ENCODE measurements at places on chromosomes 1 and 21.

DNA sequence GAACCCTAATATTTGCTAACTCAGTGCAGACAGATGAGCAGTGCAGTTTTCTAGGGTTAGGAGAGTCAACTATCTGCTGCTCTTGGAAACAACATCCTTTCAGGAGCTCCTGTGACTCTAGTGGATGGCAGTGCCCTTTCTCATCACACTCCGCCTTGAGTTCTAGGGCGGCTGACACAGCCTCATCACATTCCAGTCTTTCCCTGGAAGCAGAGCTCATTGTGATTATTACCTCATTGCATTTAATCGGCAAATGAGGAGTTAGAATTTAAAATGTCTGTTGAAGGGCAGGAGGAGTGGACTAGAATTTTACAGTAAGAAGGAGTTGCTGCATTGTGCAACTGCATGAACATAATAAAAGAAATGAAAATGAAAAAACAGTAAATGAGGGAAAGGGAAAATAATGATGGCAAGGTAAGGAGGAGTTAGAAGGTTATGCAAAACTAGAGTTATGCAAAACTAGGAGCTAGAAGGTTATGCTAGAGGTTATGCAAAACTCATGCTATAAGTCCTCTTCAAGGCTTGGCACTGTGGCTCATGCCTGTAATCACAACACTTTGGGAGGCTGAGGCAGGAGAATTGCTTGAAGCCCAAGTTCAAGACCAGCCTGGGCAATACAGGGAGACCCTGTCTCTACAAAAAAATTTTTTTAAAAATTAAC, 6.9 kb upstream of the PTGFRN start:
- DNase-seq = no peak

- DNase-seq = no peak
Measured at GRCh38 chr21:32878661-32879060, 107.1 kb upstream of the PAXBP1 start.

DNA sequence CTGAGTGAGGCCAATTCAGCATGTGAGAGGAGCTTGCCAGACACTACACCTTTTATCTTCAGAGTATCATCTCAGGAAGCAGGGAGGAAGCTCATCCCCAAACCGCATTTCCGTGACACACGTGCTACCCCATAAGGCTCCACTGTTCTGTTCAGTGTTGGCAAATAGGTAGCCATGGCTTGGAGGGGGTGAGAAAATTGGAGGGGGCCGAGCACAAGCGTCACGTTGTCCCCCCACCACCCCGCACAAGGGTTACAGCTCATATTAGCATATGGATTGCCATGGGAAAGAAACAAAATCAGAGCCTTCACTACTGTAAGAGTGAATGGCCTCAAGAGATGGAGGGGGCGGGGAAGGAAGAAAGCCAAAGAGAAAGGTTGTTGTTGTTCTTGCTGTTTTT, 46.7 kb downstream of the OLIG1 start:
- no peak for DNase-seq

DNA sequence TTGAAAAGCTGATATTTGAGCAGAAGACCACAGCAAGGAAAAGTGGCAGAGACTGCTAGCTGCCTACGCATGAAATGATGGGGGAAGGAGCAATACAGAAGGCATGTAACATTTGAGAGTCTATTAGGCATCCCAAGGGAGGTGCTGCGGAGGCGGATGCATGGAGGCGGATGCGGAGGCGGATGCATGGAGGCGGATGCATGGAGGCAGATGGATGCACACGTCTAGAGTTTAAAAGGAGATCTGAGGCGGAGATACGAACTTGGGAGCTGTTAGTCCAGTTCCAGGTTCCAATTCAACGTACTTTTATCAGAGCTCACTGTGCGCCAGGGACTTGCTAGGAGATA, 744 bp upstream of the DDX20 start:
- DNase-seq = no peak

GRCh38 chr1:228238007-228238406, 30.2 kb downstream of the OBSCN start:
- DNase-seq = no peak

GRCh38 chr1:21244154-21244553, 46.1 kb downstream of the ECE1 start:
- DNase-seq = no peak

GRCh38 chr1:89659322-89660081, 26.6 kb downstream of the LRRC8C start:
- peak; percentile 50 for DNase-seq

DNA sequence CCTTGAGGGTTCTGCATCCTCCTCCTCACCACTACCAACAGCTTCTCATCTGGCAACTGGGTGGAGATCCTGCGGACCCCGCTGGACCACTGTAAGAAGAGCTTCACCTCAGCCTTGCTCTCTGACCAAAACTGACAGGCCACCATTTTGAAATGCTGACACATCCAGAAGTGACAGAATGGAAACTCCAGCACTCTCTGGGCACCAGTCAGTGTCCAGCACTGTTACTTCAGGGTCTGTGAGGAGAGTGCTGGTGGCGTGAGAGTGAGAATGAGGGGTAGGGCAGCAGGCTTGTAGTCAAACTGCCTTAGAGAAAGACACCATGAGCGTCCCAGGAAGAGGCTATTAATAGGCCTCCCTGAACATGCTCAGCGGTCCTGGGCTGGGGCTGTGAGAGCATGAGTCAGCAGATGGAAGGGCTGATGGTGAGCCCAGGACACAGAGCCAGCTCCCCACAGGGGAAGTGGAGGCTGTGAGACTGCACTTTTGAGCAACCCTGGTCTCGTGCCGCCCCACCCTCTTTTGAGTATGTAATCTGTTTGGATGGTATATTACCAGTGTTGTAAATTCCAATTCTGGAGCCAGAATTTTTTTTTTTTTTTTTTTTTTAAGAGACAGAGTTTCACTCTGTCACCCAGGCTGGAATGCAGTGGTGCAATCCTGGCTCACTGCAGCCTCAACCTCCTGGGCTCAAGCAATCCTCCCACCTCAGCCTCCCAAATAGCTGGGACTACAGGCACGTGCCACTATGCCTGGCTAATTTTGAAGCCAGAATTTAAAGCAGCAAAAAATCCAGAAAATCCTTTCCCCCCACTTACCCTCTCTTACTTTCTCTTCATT, 34.4 kb upstream of the SLC30A1 start:
- DNase-seq = no peak

DNA sequence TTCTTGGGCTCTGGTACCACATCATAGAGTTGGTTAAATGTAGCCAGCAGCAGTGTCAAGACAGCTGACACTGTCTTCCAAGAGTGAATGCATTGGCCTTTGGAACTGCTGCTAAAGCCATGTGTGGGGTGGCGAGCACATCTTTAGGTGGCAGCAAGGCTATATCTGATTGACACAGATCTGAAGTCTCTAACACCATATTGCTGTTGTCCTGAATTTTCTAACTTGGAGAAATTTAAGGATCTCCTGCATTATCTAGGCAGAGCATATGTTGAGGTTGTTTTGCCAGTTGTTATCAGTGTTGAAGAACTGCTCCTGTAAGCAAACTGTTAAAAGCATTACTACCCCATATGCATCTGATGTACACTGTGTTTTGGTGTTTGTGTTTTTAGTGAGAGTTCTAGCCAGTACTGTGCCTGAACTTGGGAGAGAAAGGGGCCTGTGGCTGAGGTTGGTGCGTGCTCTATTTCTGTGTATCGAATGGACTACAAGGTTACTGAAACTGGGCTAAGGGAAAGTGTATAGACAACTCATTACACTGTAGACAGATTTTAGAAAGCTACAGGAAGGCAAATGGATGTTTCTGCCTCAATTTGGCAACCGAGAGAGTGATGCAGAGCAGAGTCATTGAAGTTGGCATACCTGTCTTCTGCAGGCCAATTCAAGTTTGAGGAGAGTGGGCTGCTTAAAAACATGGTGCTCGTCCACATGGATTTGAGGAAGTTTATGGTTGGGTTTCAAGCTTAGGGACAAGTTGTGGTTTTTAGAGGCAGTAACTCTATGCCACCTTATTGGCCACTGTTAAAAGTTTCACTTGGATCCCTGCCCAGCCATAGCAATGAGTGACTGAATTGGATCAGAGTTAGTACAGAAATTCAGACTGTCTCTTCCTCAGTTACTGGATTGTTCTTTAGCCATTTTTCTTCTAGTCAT, 16.9 kb downstream of the DYRK3 start:
- no peak for DNase-seq

DNA sequence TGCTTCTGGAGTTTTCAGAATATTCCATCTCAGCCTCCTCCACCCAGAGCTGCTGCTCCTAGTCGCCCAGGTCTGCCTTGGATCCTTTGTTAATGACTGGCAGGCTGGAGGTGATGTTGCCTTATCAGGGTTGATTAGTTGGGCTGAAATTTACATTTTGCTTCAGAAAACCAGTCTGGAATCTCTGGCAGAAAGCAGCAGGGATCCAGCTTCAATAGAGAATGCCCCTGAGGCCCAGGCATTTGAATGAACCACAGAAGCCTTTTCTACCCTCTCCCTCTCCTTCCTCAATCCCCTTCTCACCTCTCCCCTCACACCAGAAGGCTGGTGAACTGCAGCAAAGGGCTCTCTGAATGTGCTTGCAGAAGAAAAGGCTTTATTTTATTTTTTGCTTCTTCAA, 83.2 kb downstream of the PLXNA2 start:
- no peak for DNase-seq

GRCh38 chr1:203055161-203055799, 29.0 kb downstream of the PPFIA4 start:
- DNase-seq = no peak

DNA sequence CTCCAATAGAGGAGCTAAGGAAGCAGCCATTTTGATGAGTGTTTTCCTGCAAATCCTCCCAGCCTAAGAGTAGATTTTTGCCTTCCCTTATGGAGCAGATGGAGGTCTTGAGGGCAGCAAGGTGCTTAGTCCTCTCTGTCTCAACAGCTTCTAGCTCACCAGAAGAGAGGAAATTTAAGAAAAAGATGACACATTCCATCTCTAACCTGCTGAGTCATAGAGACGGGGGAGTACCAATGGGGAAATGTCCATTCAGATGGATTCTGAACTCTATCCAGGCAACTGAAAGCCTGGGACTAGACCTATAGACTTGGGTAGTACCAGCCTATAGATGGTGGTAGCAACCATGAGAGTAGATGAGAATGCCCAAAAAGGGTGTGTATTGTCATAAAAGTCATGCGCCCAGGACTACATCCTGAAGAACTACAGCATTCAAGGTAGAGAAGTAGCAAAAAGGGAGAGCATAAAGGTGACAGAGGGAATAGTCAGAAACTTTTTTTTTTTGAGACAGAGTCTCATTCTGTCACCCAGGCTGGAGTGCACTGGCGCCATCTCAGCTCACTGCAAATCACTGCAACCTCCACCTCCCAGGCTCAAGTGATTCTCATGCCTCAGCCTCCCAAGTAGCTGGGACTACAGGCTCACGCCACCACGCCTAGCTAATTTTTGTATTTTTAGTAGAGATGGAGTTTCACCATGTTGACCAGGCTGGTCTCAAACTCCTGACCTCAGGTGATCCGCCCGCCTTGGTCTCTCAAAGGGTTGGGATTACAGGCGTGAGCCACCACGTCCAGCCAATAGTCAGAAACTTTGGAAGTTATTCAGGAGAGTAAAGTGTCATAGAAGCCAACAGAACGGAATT, 10.7 kb upstream of the ELOA start:
- no peak for DNase-seq

DNA sequence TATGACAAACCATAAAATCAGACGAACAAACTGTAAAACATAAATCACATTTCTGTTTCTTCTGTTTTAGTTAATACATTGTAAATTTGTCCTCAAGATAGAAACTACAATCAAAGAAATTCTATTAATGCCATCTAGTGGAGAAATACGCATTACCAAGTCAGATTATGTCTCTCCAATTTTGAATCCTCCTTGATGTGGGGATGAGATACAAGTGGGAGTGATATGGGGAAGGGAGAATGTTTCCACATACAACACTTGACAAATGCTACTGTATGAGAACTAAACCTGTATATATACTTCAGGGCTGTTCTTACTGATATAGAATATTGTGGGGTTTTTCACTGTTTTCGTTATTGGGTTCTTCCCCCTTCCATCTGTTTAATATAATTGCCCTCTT, 2.6 kb downstream of the HFM1 start:
- DNase-seq = no peak

DNA sequence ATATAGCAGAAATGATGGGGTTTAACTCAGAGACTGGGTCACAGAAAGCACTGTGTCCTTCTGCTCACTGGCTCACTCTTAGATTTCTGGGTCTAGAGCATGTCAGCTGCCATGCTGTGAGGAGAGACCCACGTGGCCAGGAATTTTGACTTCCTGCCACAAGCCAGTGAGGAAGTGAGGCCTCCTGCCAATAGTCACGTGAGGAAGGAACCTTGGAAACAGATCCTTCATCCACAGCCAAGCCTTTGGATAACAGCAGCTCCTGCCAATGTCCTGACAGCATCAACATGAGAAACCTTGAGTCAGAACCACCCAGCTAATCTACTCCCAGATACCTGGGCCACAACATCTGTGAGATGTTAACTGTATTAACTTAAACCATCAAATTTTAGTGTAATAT, 114.5 kb upstream of the PLPPR5 start:
- no peak for DNase-seq

DNA sequence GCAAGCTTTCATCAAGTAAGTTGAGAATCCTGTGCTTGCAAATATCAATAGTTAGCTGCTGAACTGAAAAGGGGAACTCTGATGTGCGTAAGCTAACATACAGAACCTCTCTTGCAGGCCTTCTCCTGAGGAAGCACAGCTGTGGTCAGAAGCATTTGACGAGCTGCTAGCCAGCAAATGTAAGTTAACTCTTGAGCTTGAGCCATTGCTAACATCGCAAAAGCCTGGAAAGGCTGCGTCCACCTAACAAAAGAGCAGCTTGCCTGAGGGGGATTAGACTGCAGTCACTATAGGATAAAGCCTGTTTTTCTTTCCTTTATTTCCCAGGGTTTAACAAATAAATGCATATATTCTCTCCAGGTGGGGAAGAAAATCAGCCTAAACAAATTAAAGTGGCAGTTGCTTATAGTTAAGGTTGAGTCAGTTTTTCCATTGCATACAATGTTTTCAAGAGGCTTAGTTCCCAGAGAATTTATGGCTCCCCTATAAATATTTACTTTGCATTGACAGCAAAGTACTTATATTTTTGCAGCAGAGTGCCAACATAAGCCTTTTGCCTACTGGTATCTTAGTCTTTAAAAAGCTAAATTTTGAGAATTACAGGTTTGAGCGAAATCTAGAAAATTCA, 1.5 kb downstream of the RGS2 start:
- DNase-seq = no peak

Data from CD4-positive, alpha-beta T cell treated with Interleukin-15 for 4 hours (primary cell).